ENCODE measurements at places on chromosomes 1 and 21.
A peak's percentile ranks its signal among the peaks of the same experiment; 100 is the strongest.

- peak; percentile 80 for DNase-seq
Measured at GRCh38 chr1:110235181-110235833, 25.2 kb downstream of the KCNC4 start.

- DNase-seq: no peak
Measured at GRCh38 chr1:213690341-213690917, 297.3 kb upstream of the PROX1 start.

GRCh38 chr1:238063454-238063853 is 172.7 kb upstream of the ZP4 start:
- DNase-seq: no peak

GRCh38 chr1:61536174-61537108 is 188.5 kb downstream of the TM2D1 start:
- DNase-seq: no peak

DNA sequence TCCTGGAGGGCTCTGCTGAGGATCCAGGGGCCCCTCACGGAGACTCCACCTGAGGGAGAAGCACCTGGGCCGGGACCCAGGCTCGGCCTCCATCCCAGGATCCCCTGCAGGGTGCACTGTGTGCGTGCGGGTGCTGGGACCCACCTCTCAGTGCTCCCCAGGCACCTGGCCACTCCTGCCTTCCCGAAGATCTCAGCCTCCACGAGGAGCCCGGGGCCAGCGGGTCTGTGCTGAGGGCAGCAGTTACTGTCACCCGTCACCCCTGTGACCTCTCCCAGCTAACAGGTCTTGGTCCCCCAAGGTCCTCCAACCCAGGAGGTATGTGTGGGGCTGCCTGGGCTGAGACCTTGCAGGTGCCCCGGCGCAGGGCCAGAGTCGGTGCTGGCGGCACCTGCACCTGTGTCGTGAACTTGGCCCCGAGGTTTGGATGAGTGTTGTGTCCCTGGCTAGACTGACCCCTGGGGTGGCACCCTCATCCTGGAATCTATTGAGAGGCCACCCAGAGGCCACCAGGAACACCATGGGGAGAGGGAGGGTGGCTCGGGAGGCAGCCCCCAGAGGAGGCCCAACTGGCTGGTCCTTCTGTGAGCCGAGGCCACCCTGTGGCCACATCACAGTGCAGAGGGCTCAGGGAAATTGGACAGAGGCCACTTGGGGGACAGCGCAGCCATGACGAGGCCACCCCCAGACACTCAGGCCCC is 17.7 kb downstream of the MORN1 start:
- no peak for DNase-seq

DNA sequence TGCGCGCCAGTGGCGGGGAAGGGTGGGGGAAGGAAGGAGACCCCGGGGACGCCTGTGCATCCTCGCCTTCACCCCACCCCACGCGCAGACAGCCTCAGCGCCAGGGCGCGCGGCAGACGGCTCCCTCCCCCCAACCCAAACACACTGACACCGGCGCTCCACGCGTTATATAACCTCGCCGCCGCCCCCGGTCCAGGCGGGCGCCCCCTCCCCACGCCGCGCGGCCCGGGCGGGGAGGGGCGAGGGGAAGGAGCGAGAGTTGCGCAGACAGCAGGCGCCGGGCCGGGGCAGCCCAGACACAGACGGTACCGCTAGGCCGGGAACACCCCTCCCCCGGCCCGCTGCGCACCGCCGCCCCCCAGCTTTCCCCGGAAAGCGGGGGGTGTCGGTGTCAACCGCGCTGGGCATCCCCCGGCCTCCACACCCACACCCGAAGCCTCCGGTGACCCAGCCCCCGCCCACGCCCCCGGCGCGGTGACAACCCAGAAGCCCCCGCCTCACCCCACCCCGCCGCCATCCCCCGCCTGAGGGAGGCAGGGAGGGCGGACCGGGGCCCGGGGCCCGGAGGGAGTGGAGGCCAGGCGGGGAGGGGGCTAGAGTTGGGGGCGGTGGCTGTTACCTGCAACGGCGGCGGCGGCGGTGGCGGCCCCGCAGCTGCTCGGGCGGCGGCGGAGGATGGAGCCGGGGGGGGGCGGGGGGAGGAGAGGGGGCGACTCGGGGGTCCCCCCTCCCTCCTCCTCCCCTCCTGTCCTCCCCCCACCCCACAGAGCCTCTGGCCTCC is 432 bp downstream of the AKT3 start:
- DNase-seq: no peak

- no peak for DNase-seq
Measured at GRCh38 chr1:42922687-42923366, 35.8 kb downstream of the SLC2A1 start.

GRCh38 chr1:41439234-41439633 is 45.2 kb downstream of the EDN2 start:
- DNase-seq: no peak

DNA sequence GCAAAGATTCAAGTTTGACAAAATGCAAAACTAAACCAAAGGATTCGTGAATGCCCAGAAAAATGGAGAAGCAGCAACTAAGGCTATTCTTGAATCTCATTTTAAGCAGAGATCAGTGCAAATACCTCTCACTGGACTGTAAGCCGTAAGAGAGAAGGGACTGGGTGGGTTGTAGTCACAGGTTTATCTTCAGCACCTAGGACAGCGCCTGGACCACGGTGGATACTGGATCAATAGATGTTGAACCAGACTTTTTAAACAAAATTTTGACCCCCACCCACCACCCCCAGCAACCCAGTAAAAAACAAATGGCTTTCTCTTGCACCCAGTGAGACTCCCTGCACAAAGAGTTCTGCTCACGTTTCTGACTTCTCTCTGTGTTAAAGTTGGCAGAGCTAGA is 347.1 kb downstream of the AJAP1 start:
- DNase-seq: no peak

- DNase-seq: no peak
Measured at GRCh38 chr21:32772281-32773047, 909 bp upstream of the PAXBP1 start.
